ENCODE measurements at places on chromosomes 12 and 14.

DNA sequence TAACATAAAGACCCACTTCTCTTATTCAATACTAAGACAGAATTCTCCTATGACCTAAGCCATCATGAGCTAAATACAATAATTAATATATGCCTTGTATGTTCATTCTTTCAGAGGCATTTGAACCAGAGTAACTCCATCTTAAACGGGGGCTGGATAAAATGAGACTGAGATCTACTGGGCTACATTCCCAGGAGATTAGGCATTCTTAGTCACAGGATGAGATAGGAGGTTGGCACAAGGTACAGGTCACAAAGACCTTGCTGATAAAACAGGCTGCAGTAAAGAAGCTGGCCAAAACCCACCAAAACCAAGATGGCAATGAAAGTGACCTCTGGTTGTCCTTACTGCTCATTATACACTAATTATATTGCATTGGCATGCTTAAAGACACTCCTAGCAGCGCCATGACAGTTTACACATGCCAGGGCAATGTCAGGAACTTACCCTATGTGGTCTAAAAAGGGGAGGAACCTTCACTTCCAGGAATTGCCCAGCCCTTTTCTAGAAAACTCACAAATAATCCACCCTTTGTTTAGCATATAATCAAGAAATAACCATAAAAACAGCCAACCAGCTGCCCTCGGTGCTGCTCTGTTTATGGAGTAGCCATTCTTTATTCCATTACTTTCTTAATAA is 260.7 kb downstream of the SSPN start:
- no peak for DNase-seq

- DNase-seq: no peak
Measured at GRCh38 chr14:28152453-28153044, 614.0 kb upstream of the FOXG1 start.

DNA sequence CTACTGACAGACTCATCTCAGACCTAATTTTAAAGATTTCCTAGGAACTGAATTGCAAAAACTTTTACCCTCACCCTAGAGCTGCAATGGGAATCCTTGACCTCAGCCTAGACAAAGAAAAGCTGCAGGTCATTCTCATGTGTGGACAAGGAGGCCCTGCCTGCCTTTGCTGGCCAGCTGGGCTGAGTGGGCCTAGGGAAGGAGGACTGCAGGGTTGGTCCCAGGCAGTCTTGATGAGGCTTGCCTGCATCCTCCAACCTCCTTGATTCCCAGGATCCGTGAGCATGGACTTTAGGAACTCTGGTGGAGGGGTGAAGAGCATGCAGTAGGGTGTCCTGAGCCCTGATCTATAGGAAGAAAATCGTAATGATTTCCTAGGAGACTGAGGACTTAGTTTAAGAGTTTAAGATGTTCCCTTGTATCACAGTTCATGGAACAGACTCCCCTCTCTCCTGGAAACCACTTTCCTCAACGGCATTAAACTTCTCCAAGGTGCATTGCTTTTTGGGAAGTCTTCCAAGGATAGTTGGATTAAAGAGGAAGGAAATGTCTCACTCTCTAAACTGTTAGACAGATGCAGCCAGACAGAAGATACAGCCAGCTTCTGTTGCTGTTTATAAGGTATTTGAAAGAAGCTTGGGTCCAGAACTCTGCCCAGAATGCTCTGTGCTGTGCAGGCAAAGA is 55.4 kb upstream of the DDX11 start:
- DNase-seq: no peak

DNA sequence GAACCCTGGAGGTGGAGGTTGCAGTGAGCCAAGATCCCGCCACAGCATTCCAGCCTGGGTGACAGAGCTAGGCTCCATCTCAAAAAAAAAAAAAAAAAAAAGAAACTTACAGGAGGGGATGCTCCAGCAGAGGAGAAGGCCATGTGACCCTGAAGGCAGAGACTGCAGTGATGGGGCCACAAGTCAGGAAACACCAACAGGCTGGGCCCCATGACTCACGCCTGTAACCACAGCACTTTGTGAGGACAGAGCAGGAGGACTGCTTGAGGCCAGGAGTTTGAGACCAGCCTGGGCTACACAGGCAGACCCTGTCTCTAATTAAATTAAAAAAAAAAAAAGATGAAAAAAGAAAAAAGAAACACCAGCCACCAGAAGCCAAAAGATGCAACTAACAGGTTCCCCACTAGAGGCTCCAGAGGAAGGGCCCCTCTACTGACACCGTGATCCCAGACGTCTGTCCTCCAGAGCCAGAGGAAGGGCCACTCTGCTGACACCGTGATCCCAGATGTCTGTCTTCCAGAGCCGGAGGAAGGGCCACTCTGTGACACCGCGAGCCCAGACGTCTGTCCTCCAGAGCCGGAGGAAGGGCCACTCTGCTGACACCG is 9.1 kb upstream of the GLT1D1 start:
- DNase-seq: no peak

DNA sequence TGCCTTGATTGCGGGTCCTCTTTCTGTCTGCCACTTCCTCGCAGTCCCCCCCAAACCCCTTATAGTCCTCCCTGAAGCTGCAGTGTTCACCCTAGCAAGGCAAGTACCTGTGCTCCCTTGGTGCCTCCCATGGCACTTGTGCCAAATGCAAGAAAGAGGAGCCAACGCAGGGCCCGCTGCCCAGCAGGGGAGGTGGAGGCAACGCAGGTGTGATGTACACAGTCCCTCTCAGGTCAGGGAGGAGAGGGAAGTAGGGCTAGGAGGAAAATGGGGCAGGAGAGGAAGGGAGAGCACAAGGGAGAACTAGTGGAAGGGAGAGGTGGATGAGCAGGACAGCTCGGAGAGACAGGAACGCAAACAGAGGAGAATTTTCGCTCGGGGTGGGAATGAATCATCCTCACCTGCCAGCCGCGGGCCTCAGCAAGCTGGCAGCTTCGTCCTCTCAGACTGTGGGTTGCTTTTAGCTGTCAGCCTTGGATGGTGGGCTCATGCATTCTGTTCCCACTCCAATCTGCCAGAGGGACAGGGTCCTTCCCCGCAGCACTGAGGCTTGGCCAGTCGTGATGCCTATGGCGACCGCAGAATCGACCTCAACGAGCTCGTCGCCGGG is 357.0 kb downstream of the CACNA1C start:
- no peak for DNase-seq

DNA sequence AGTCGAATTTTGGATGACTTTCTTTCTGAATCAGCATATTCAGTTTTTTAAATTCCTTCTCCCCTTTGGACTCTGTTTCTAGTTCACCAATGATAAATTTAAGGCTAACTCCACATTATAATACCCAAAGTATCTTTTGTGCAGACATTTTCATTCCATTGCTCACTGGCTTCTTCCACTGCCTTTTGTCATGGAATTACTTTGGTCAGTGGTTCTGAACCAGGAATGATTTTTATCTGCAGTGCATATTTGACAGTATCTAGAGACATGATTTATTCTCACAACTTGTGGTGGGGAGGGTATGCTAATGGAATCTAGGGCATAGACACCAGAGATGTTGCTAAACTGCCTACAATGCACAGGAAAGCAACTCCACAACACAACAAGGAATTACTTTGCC is 234.4 kb upstream of the PRKD1 start:
- no peak for DNase-seq

DNA sequence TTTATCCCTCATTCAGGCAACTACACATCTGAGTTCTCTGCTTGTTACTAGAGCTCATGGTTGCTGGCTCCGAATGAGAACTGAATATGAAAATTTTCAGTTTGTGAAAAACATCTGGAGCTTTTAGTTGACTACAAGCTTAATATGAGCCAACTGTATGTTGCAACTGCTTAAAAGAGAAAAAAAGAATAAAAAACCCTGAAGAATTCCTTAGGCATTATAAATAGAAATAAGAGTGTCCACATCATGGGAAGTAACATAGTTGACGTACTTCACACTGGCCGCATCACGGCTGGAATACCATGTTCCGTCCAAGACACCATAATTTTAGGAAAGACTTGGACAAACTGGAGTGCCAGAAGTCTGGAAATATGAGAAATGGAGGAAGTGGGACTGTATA is 57.9 kb downstream of the PDE3A start:
- no peak for DNase-seq

DNA sequence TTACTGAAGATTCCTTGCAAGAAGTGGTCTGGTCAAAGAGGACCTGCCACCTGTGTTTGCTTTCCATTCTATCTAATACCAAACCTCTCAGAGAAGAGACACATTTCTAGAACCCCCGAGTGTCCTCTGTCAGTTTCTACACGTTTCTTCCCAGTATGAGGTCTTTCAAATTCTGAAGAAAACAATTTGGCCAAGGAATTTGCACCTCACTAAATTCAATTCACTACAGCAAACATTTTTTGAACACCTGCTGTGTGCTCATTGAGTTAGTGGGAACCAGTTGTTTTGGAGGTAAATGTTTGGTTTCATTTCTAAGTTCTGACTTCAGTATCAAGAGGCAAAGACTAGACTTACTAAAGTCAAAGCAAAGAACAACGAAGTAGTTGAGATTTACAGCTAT is 19.4 kb downstream of the GPR19 start:
- no peak for DNase-seq

GRCh38 chr12:131438881-131439280 is 272.0 kb upstream of the SFSWAP start:
- DNase-seq: no peak

GRCh38 chr12:89573051-89573810 is 47.4 kb upstream of the POC1B start:
- DNase-seq: no peak

GRCh38 chr12:27996761-27997160 is 24.2 kb upstream of the PTHLH start:
- no peak for DNase-seq

GRCh38 chr12:14111230-14111865 is 129.9 kb upstream of the GRIN2B start:
- peak; percentile 15 for DNase-seq

GRCh38 chr12:115611477-115611876 is 666.0 kb downstream of the MED13L start:
- DNase-seq: no peak

GRCh38 chr12:110744151-110744571 is 1.5 kb upstream of the PPP1CC start:
- peak; percentile 62 for DNase-seq

GRCh38 chr12:11777962-11778361 is 128.5 kb downstream of the ETV6 start:
- no peak for DNase-seq

- no peak for DNase-seq
Measured at GRCh38 chr14:49972131-49972671, 79.3 kb downstream of the ARF6 start.

DNA sequence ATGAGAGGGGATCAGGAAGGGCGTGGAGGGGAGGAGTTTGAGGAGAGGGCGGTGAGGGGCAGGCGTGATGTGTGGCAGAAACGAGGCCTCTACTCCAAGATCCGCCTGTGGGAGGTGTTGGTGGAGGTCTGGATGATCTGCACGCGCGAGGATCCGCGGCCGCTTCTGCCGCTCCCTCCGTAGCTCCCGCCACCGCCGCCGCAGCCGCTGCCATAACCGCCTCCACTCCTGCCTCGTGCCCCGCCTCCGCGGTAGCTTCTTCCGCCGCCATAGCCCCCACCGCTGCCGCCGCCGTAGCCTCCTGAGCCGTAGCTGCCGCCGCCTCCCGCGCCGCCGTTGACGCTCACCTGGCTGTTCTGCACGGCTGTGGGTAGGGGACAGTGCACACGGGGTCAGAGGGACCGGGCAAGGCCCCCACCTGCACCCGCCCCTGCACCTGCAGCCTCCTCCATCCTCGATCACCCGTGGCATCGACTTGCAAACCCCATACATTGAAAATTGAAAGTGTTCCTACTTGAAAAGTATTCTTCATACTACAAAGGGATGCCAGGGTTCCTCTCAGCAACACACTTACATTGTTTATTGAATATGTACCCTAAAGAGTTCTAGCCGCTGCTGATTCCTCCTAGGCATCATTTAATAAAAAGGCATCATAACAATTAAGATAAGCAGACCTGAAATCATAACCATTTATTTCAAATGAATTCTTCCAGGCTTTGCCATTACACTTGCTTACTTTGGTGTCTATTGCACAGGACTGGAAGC is 11.1 kb upstream of the KRT1 start:
- DNase-seq: peak; percentile 22

- peak; percentile 72 for DNase-seq
Measured at GRCh38 chr12:111298582-111299436, 70.1 kb downstream of the PHETA1 start.

DNA sequence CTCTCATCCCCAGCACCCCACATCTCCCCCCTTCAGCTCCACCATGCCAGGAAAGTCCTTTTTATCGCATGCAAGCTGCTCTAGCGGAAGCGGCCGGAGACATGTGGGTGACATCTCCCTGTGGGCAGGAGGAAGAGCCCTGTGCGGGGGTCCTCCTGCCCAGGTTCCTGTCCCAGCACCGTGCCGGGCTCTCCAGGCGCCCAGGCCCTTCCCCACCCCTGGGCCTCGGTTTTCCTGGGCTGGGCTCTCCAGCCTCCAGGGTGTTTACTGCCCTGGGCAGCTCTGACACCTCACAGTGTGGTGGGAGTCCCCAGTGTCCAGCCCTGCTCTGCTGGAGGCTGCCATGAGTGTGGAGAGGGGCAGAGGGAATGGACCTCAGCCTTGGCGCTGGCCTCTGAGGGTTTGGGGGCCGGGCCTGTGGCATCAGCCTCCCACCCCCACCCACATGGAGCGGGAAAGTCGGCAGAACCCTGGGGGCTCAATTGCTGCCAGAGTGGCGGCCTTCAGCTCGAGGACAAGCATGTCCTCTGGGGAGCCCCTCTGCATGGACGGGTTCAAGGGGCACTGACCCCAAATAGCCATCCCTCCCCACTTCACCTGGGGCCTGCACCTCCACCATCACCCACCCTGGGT is 16.9 kb downstream of the ASPG start:
- no peak for DNase-seq

- no peak for DNase-seq
Measured at GRCh38 chr12:66537876-66538275, 141.0 kb downstream of the GRIP1 start.

DNA sequence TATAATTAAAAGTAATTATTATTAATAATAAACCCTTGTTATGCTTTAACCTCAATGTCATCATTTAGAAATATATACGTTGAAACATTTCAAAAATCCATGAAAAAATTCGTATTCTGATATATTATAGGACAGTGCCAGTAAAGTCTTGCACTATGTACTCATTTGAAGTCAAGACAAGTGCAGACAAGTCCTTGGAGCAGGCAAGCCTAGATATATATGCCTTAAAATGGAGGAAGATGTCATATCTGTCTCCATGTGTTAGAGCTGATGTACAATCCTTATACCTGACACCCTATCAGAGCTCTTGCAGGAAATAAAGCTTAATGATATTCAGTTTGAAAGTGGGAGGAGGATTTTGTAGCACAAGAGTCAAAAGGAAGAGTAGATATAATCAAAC is 310.4 kb downstream of the KCNH5 start:
- no peak for DNase-seq

GRCh38 chr12:57813971-57814772 is 4.4 kb downstream of the AVIL start:
- no peak for DNase-seq

DNA sequence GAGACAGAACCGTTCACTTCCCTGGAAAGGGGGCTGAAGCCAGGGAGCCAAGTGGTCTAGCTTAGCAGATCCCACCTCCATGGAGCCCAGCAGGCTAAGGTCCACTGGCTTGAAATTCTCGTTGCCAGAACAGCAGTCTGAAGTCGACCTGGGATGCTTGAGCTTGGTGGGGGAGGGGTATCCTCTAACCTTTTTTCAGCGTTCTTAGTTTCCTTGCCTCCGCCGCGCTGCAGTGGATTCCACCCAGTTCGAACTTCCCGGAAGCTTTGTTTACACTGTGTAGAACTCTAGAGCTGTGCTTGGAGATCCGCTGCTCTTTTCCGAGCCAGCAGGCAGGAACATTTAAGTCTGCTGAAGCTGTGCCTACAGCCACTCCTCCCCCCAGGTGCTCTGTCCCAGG is 45.2 kb upstream of the FKBP4 start:
- no peak for DNase-seq

- DNase-seq: no peak
Measured at GRCh38 chr12:53170215-53170614, 10.3 kb upstream of the ZNF740 start.
